ENCODE measurements at places on chromosomes 7 and 10.
A peak's percentile ranks its signal among the peaks of the same experiment; 100 is the strongest.

- DNase-seq, result peak; percentile 73
Measured at GRCh38 chr10:119655566-119656001, 4.4 kb downstream of the BAG3 start.

GRCh38 chr10:31823358-31823757 is 105.3 kb downstream of the ARHGAP12 start:
- no peak for DNase-seq

GRCh38 chr7:108103558-108104298 is 26.4 kb downstream of the LAMB4 start:
- no peak for DNase-seq

- no peak for DNase-seq
Measured at GRCh38 chr10:11553773-11554381, 57.6 kb downstream of the USP6NL start.

- DNase-seq, result no peak
Measured at GRCh38 chr10:100043796-100044195, 34.0 kb upstream of the DNMBP start.

DNA sequence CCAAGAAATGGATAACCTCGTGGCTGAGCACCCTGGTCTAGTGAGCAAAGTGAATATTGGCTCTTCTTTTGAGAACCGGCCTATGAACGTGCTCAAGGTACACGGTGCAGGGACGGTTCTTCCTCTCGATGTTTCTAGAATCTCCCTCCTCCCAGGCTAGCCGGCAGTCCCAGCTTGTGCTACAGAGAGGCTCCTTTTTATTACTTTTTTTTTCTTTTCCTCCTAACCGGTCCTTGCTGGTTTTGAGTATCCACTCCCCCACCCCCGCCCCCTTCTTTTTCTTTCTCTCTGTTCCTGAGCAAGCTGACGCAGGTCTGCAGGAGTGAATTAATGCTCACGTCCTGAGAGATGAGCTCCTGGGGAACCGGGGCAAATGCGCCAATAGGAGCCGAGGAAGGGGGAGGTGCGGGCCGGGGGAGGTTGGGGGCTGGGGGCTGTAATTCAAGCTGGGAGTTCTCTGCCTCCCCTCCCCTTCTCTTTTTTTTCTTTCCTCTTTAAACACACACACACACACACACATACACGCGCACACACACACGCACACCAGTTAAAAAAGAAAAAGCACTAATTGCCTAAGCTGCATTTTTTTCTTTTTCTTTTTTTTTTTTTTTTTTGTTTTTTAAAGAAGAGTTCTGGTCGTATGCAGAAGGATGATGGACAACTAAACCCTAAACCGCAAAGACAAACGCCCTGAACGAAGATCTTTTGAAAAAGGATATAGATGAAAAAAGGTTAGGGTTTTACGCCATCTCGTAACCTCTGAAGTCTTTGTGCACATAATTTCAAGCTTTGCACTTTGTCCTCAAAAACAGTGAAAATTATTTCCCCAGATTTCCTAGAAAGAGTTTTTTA is 6.6 kb downstream of the CPA2 start:
- no peak for DNase-seq

- no peak for DNase-seq
Measured at GRCh38 chr7:66007232-66007631, 25.2 kb upstream of the GUSB start.
